HCT116 (cell line): ENCODE measurements at places on chromosomes 7 and 10.

- DNase-seq, result no peak
These were observed 322.8 kb upstream of the GRM3 start for GRCh38 chr7:86320889-86321288.

GRCh38 chr10:119131512-119132240 lies 27.8 kb downstream of the DENND10 start:
- no peak for DNase-seq

GRCh38 chr7:80216996-80217842 lies 82.6 kb downstream of the GNAI1 start:
- no peak for DNase-seq

- DNase-seq, result no peak
These were observed 383.9 kb downstream of the AUTS2 start for GRCh38 chr7:69982197-69982596.

DNA sequence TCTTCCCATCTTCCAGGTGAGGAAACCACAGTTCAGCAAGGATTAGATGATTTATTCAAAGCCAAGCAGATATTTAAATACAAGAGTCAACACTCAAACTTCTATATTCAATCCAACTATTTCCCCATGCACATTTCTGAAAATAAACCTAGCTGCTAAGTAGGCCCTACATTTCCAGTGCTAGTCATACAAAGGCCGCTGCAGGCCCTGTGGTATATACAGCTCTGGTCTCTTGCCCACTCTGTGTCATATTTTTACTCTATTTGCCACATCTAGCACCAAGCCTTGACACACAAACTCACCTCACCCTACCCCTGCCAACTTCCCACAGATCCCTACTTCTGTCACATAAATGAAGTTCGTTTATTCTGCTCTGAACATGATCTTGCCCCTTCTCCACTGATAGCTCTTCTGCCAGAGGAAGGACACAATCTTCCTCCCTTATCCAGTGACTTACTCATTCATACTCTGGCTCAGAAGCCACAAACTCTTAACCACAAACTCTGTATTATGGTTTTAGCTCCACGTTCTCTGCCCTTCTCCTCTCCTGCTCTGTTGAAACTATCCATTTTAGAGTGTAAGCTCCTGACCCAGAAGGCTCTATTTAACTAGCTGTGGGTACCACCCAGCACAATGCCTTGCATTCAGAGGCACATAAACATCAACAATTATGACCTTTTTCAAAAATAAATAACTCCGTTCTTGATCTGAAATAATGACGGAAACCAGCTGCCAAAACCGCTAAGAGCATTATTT lies 180.7 kb downstream of the CPEB3 start:
- no peak for DNase-seq

DNA sequence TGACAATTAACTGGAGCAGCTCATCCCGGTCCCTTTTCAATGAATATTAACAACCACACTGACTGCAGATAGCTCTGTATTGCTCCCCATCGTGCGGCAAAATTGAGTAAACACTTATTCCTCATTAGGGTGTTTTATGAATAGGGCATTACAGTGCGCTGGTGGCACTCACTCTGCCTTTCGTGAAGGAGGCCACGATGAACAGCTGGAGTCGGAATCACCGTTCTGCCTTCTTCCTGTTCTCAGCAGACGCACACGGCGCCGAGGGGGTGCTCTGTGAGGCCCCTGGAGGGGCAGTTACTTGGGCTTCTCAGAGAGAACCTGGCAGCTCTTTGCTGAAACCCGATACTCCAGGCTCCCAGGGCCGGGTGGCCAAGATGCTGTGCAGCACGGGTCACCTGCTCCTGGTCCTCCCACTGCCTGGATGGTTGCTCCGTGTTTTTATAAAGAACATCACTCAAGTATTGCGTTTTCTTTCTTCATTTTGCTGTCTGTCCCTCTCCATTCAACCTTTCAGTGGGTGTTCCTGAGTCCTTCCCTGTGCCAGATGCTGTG lies 241.9 kb downstream of the GLRX3 start:
- DNase-seq, result no peak

DNA sequence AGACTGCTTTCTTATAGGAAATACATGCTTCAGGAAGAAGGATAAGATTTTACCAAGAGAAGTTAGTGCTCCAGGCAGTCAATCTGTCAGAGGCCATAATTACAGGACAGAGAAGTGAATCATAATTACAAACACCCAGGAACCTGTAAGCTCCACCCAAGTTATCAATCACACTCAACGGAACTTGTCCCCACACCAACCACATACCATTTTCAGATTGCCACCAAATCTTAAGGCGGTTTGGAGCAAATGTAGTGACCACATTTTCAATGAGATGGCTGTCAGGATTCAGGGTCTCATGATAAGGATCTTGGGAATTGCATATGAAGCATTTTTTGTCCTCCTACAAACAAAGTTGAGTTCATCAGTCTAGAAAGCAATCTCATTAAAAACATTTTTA lies 4.8 kb downstream of the LAMB1 start:
- DNase-seq, result no peak

GRCh38 chr10:21458126-21458871 lies 67.2 kb downstream of the SKIDA1 start:
- no peak for DNase-seq

- peak; percentile 93 for DNase-seq
These were observed 13.1 kb upstream of the ZMIZ2 start for GRCh38 chr7:44735403-44736165.

- DNase-seq, result no peak
These were observed 42.7 kb upstream of the PLEKHA1 start for GRCh38 chr10:122331615-122332446.

DNA sequence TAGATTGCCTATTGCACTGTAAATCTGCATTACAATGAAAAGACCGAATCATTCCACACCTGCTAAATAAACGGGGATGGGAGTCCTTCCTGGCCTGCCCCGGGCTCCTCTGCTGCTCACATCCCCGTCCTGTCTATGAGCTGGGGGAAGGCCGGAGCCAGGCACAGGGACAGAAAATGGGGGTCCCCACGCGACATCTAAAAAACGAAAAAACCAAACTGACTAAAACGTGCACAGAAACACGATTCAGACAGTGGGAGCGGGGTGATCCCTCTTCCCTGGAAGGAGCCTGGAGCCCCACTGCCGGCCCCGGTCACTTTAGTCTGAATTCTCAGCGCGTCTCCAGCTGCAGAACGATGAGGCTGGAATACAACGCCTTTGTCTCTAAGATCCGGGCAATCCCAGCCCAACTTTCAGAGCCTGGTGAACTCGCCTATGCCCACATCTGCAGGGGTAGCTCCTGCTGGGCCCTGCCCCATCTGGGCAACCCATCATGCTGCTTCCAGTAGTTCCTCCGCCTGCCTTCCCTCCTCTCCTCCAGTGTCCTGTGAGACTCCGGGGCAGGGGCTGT lies 78.0 kb downstream of the ADARB2 start:
- DNase-seq, result no peak

GRCh38 chr7:66050990-66051448 lies 24.6 kb upstream of the ASL start:
- DNase-seq, result no peak

DNA sequence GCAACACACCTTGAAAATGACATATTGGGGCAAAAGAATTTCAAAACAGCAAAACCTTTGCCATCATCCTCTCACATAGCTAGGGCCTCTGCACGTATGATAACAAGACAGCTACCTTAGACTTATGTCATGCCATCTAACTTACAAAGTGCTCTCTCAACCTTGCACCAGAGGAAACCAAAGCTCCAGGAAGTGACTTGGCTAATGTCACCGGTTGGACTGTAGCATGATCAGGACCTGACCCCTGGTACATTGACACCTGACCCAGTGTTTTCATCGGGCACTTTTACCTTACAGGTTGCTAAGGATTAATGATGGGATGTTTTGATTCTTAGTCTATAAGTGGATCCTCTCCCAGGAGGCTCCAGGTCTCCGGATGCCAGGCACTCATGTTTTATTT lies 529.8 kb upstream of the GALNT17 start:
- DNase-seq, result no peak

DNA sequence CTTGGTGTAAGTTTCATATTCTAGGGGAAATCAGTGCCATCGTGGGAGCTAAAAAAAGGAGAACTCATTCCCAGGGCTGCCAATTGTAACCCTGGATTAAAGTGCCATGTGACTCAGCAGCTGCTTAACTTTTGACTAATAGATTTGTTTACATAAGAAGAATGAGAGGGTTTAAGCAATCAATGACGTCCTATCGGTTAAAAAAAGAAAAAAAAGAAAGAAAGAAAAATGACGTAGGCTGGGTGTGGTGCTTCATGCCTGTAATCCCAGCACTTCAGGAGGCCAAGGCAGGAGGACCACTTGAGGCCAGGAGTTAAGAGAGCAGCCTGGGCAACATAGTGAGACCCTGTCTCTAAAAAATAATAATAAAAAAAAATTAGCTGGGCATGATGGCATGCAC lies 116.2 kb upstream of the AFAP1L2 start:
- DNase-seq, result peak; percentile 73

- no peak for DNase-seq
These were observed 1.4 kb downstream of the SMO start for GRCh38 chr7:129189661-129190310.

DNA sequence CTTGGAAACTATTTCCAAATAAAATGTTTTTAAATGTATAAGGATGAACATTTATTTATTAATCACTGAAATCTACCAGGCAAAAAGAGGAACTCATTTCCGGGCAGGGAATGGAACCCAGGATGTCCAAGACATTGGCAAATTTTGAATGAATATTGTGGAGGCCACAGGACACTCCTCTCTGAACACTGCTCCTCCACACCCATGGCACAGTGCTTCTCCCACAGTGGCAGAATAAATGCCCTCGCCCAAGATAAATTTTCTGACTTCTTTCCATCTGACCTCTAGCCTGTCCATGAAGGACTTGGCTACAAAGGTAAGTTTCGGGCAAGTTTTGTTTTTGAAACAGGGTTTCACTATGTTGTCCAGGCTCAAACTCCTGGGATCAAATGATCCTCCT lies 39.0 kb downstream of the HIPK2 start:
- no peak for DNase-seq

DNA sequence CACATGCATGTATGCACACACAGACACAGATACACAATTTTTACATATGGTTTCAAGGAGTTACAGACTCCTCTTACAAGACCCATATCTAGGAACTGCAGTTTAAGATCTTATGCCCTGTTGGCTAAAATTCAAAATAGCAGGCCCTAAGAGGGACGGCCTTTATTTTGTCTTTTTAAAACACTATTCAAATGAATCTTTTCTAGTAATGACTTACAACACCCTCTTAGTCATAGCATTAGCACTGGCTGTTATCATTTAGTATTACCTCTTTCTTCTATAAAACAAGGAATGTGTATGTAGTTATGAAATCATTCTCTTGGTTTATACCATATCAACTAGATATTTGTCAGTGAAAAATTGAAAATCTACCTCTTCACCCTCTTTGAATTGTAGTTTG lies 15.3 kb downstream of the PAPSS2 start:
- DNase-seq, result no peak

- no peak for DNase-seq
These were observed 33.2 kb upstream of the ZNF716 start for GRCh38 chr7:57416601-57417358.

DNA sequence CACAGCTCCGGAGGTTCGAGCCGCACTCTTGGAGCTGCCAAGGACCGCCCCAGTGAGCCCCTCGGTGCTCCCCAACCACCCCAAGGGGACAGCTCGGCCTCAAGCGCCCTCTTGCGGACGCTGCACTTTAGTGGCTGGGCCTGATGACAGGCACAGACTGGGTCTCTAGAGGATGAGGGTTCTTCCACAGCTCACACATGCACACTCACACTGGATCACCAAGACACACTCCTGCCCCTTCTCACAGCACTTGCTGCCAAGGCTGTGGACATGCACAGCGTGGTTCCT lies 2.1 kb downstream of the RET start:
- no peak for DNase-seq

- no peak for DNase-seq
These were observed 99.8 kb downstream of the DYNC2I1 start for GRCh38 chr7:158955932-158956804.

- no peak for DNase-seq
These were observed 11.9 kb upstream of the XPNPEP1 start for GRCh38 chr10:109934958-109935793.

DNA sequence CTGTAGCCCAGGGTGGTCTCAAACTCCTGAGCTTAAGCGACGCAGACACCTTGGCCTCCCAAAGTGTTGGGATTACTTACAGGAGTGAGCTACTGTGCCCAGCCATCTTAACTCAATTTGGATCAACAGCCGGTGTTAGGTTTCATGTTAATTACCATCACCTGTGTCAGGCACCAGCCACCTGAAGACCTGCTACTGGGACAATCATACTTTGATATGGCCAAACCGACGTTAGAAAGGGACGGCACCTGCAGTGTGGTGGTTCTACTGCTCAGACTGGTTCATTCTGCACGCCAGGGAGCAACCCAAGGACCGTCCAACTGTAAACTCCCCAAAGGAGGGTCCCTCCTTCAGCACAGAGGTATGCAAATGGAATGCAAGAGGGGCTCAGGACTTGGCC lies 74.2 kb upstream of the CYTH3 start:
- DNase-seq, result no peak

- peak; percentile 75 for DNase-seq
These were observed 58.4 kb downstream of the DNAJC12 start for GRCh38 chr10:67779465-67780203.

GRCh38 chr10:80122746-80123145 lies 9.8 kb upstream of the PLAC9 start:
- no peak for DNase-seq

GRCh38 chr7:137269240-137269639 lies 74.3 kb downstream of the PTN start:
- DNase-seq, result no peak

- no peak for DNase-seq
These were observed 119.8 kb downstream of the NKX6-2 start for GRCh38 chr10:132665946-132666704.

GRCh38 chr10:106711313-106711906 lies 453.1 kb downstream of the SORCS1 start:
- peak; percentile 6 for DNase-seq

DNA sequence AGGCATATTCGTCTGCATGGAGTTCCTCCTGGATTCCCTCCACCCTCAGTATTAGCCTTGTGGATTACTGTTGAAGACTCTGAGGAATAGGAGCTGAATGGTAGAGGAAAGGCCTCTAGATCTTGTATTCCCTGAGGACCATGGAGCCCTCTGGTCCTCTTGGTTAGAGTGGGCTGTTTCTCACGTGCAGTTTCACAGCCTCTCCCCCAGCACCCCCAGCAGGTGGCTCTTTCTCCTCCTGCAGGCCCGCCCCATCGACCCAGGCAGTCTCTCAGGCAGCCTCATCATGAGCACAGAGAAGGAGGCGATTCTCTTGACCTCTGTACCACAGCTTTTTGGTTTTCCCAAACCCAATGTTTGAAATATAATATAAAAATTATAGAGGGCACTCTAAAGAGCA lies 102.0 kb downstream of the WNT2 start:
- no peak for DNase-seq

GRCh38 chr10:1180071-1180730 lies 124.0 kb downstream of the WDR37 start:
- no peak for DNase-seq

DNA sequence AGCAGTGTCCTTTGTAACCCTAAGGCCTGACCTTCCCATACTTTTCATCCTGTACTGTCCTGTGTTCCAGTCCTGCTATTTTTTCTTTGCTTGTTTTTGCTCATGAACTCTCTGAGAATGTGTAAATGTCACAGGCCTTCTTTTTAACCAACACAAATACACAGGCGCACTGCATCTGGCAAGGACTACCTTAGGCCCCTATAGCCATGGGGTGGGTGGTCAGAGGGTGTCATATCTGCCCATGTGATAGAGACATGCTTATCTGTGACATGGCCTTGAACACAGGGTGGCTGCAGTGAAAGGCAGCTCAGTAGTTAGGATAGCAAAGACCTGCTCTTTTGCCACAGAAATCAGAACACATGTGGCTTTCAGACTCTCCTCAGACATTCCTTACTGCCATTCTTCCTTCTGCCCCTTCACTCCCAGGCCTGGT lies 3.9 kb upstream of the MBL2 start:
- no peak for DNase-seq
